A673 (cell line): ENCODE measurements at places on chromosomes 3 and 15. TPM values are rescaled to one million over a fixed set of nuclear protein-coding genes. Genes with fewer than 3 reads are reported as not detected.

The NOX5 gene
- total RNA-seq, result not detected in 2 replicates

The CCR8 gene
- not detected in 2 replicates for total RNA-seq

The CORO2B gene
- total RNA-seq, result 3.8 and 4.4 TPM in 2 replicates

The SPATA16 gene
- not detected in 2 replicates for total RNA-seq

The ADPRH gene
- total RNA-seq, result 0.37 TPM in 2 replicates

The SKOR1 gene
- 0.21 and 0.37 TPM in 2 replicates for total RNA-seq

The DNAJB8 gene
- not detected in 2 replicates for total RNA-seq

The CERS3 gene
- not detected in 2 replicates for total RNA-seq

The KIF15 gene
- total RNA-seq, result 21.9 and 25.7 TPM in 2 replicates

The SEMA3F gene
- total RNA-seq, result 3.9 and 7.8 TPM in 2 replicates

The FGF12 gene
- total RNA-seq, result 2.1 and 2.3 TPM in 2 replicates

The TMEM158 gene
- 6.1 and 7.2 TPM in 2 replicates for total RNA-seq

The SLC28A2 gene
- not detected in 2 replicates for total RNA-seq

The NEK11 gene
- total RNA-seq, result 4.4 and 5.0 TPM in 2 replicates

The LMAN1L gene
- 0.80 TPM in 1 of 2 replicates, not detected in the other for total RNA-seq

The TATDN2 gene
- 37.1 and 42.0 TPM in 2 replicates for total RNA-seq

The TRAT1 gene
- total RNA-seq, result not detected in 2 replicates

The CNTN4 gene
- total RNA-seq, result 5.7 and 6.1 TPM in 2 replicates

The CEMIP gene
- total RNA-seq, result not detected in 2 replicates

The CISH gene
- total RNA-seq, result 0.86 and 1.6 TPM in 2 replicates

The SLC22A13 gene
- total RNA-seq, result 0.66 and 1.1 TPM in 2 replicates

The CLASP2 gene
- 67.4 and 74.6 TPM in 2 replicates for total RNA-seq

The MYZAP gene
- total RNA-seq, result not detected in 2 replicates

The SAMD7 gene
- total RNA-seq, result not detected in 2 replicates

The TTC23 gene
- 13.4 and 15.9 TPM in 2 replicates for total RNA-seq

The SI gene
- total RNA-seq, result not detected in 2 replicates

The DPPA2 gene
- not detected in 2 replicates for total RNA-seq

The NLGN1 gene
- 0.39 and 1.4 TPM in 2 replicates for total RNA-seq

The HDC gene
- total RNA-seq, result not detected in 2 replicates

The OSBPL10 gene
- total RNA-seq, result 1.1 and 2.3 TPM in 2 replicates

The FEZF2 gene
- not detected in 2 replicates for total RNA-seq

The RNF168 gene
- total RNA-seq, result 37.9 and 42.9 TPM in 2 replicates

The UBA5 gene
- total RNA-seq, result 50.0 and 55.8 TPM in 2 replicates

The HIGD2B gene
- total RNA-seq, result not detected in 2 replicates

The NEIL1 gene
- total RNA-seq, result 3.8 and 11.1 TPM in 2 replicates

The LARP6 gene
- 53.6 and 57.8 TPM in 2 replicates for total RNA-seq

The TGM5 gene
- not detected in 2 replicates for total RNA-seq

The GP5 gene
- total RNA-seq, result 0.09 and 0.11 TPM in 2 replicates

The NEK10 gene
- total RNA-seq, result 0.34 and 0.79 TPM in 2 replicates

The CATSPER2 gene
- total RNA-seq, result 2.2 and 2.9 TPM in 2 replicates

The RNF111 gene
- 30.3 and 34.4 TPM in 2 replicates for total RNA-seq

The SLC28A1 gene
- total RNA-seq, result not detected in 2 replicates

The HAPLN3 gene
- 1.4 and 2.0 TPM in 2 replicates for total RNA-seq
